Endothelial cell of umbilical vein (primary cell): ENCODE measurements at places on chromosomes 13 and 19.

- no peak overlapping the region for H3K4me3 ChIP-seq
- no peak for DNase-seq
- no peaks in the 10 kb centered on the region for H3K36me3 ChIP-seq
- H3K27ac ChIP-seq: peak overlapping the region; percentile 73
Observed at GRCh38 chr13:48156466-48156865, 61.6 kb upstream of the MED4 start.

DNA sequence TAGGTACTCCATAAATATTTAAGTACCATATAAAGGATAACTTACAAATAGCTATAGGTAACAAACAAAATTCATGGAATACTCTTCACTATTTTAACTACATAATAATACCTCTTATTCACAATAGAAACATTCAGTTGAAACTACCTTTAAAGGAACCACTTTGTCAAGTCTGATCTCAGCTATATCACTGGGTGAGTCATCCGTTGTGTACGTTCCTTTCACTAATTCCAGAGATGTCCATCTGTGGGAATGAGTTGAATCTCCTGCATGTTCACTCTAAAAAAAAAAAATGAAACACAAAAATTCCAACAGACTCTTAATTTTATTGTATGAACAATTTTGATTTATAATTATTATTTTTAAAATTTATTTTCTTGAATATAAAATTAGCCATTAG lies 149.4 kb upstream of the FBXL3 start:
- H3K36me3 ChIP-seq: peaks cover 19% of the 10 kb centered on the region
- H3K4me1 ChIP-seq: no peaks in the 10 kb centered on the region
- H3K27me3 ChIP-seq: no peaks in the 10 kb centered on the region
- no peak for DNase-seq
- H3K4me3 ChIP-seq: no peak overlapping the region

GRCh38 chr19:33906578-33907335 lies 110.1 kb downstream of the KCTD15 start:
- no peak overlapping the region for H3K4me3 ChIP-seq
- no peaks in the 10 kb centered on the region for H3K36me3 ChIP-seq
- peak; percentile 23 for DNase-seq
- H3K4me1 ChIP-seq: peaks cover 16% of the 10 kb centered on the region
- peaks cover 2% of the 10 kb centered on the region for H3K27me3 ChIP-seq

DNA sequence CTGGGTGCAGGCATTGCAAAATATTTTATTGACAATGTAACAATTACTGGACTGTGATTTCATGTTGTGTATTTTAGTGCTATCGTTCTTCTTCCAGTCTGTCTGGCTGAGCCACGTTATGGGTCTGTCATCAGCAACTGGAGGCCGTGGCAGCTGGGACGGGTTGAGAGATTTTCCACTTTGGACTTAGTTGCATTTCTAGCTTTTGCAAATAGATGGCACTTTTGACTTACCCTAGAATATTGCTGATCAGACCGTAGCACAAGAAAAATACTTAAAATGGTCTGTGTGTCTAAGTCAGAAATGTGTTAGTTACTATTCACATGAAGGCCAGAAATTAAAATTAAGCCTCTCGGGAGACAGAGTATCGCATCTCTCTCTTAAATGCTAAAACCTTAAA lies 211.1 kb downstream of the TEX29 start:
- H3K4me3 ChIP-seq: no peak overlapping the region
- no peak for DNase-seq
- no peaks in the 10 kb centered on the region for H3K27me3 ChIP-seq
- H3K27ac ChIP-seq: no peak overlapping the region
- H3K4me1 ChIP-seq: no peaks in the 10 kb centered on the region

- H3K36me3 ChIP-seq: no peaks in the 10 kb centered on the region
- peaks cover 11% of the 10 kb centered on the region for H3K27me3 ChIP-seq
- H3K4me1 ChIP-seq: no peaks in the 10 kb centered on the region
- no peak overlapping the region for H3K4me3 ChIP-seq
- no peak for DNase-seq
- H3K27ac ChIP-seq: no peak overlapping the region
Observed at GRCh38 chr19:53945441-53945840, 17.3 kb upstream of the CACNG8 start.

DNA sequence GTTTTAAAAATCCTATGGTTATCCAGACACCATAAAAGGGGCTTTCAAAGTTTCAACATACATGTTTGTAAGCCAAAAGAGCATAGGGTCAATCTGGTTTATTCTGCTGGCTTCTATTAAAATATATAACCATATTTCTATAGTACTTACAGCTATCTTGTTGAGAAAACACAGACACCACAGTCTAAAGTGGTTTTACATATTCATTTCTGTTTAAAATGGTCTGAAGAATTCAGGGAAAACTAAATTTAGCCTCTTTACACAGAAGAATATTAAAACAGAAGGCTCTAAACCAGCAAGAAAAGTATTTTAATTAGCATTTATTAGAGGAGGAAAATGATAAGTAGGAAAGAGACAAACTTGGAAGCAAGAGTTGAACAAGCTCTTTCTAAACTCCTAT lies 203.9 kb downstream of the LHFPL6 start:
- H3K4me1 ChIP-seq: no peaks in the 10 kb centered on the region
- H3K27me3 ChIP-seq: no peaks in the 10 kb centered on the region
- no peak for DNase-seq
- H3K27ac ChIP-seq: no peak overlapping the region

DNA sequence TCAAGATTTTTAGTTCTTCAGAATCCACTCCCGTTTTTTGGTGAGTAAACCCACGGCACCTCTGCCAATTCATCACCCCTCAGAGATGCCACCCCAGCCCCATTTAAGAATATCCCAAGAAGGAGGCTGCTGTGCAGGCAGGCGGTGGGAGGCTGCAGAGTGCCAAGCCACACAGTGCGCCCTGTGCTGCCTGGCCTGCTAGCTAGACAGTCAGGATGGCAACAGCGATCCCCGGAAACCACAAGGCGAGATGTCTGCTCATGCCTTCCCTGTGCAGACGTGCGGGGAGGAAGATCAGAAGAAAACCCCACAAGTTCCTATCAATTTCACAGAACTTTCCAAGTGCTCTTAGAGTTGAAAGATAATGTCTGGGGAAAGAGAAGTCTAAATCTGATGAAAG lies 64.8 kb upstream of the GPR183 start:
- H3K36me3 ChIP-seq: no peaks in the 10 kb centered on the region
- DNase-seq: no peak
- H3K4me1 ChIP-seq: no peaks in the 10 kb centered on the region
- no peak overlapping the region for H3K27ac ChIP-seq
- no peaks in the 10 kb centered on the region for H3K27me3 ChIP-seq

DNA sequence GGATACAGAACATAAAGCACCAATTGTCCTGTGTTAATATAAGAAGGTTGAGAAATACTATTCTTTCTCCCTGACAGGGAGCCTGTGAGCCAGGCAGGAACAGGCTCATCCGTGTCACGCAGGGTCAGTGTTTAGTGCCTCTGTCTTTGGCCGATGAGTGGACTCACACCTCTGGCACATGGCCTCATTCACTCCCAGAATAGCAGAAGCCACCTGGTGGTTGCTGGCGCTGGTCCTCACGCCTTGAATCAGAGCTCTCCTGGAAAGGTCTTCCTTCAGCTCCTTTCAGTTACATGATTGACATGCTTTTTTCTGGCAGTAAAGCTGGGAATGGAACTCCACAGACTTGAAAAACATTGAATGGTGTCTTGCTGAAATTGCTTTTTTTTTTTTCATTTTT lies 28.1 kb upstream of the SIAH3 start:
- no peaks in the 10 kb centered on the region for H3K4me1 ChIP-seq
- H3K36me3 ChIP-seq: no peaks in the 10 kb centered on the region
- peaks cover 5% of the 10 kb centered on the region for H3K27me3 ChIP-seq
- no peak overlapping the region for H3K4me3 ChIP-seq
- H3K27ac ChIP-seq: no peak overlapping the region

DNA sequence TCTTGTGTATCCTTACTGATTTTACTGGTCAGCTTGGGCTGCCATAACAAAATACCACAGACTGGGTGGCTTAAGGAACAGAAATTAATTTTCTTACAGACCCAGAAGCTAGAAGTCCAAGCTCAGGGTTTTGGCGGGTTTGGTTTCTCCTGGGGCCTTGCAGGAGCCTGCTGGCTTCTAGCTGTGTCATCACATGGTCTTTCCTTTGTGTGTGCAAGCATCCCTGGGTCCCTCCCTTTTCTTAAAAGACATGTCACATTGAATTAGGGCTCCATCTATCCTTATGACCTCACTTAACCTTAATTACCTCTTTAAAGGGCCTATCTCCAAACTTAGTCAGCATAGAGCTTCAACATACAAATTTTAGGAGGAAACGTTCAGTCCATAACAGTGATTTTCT lies 23.4 kb downstream of the UBAC2 start:
- no peak for DNase-seq
- H3K27me3 ChIP-seq: no peaks in the 10 kb centered on the region
- no peaks in the 10 kb centered on the region for H3K4me1 ChIP-seq
- H3K36me3 ChIP-seq: no peaks in the 10 kb centered on the region
- H3K4me3 ChIP-seq: no peak overlapping the region

DNA sequence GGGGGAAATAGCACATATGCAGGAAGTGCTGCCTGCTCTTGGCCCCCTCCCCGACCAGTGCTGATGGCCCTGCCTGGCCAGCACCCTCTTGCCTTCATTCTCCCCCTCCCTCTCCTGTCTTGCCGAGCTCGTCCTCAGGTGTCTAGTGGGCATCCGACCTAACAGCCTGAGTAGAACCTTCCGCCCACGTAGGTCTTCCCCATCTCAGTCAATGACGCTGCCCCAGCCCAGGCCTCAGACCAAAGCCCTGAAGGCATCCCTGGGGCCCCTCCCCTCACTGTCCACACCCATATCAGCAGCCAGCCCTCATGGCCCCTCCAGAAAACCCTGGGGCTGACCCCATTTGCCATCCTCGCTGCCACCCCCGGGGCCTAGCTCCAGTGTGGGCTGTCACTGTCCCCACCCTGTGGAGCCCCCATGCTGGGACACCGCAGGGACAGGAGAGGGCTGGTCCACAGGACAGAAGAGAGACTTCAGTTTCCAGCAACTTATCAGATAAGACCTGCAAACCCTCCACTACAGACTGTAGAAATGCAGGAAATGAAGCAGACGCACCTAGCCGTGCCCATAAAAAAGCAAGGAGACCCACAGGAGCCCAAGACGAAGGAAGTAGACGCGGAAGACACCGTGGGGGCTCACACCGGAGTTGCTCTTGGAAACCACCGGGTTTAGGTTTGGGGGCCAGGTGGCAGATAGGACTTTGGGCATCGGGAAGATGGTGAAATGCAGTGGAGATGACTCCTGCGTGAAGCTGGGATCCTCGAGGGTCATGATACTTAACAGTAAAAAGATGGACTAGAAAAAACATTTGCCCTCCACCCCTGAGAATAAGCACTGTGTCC lies 38.3 kb downstream of the AP1M1 start:
- no peaks in the 10 kb centered on the region for H3K4me1 ChIP-seq
- no peak for DNase-seq
- H3K4me3 ChIP-seq: no peak overlapping the region
- H3K36me3 ChIP-seq: peaks cover 38% of the 10 kb centered on the region
